Effector memory CD8-positive, alpha-beta T cell (primary cell): ENCODE measurements at places on chromosomes 3 and 15.

DNA sequence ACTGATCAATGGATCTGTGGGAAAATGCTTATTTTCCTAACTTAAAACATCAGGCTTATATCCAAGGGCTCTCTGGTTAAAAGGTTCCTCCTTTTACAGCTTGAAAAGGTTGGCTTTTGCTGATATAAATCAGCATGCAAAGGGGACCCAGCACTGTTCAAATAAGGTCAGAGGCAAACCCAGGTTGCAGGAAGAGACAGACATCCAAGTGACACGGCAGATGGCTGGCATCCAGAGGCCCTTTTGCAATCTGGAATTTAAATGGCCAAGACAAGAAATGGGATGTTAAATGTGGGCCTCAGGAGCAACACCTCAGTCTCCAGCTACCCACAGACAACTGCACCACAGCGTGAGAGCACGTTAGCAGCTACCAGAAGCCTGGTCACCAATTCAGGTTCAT is 6.3 kb downstream of the SH3BP5 start:
- DNase-seq = no peak

DNA sequence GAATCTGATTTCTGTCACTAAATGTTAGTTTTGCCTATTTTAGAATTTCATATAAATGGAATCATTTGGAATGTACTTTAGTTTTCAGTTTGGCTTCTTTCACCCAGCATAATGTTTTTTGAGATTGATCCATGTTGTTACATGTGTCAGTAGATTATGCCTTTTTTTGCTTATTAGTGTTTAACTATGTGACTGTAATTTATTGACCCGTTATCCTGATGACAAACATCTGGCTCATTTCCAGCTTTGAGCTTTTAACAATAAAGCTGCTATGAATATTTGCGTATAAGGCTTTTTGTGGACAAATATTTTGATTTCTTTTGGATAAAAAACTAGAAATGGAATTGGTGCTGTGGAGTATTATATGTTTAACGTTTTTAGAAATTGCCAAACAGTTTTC is 254.5 kb upstream of the CFAP20DC start:
- DNase-seq = no peak

GRCh38 chr3:56775445-56775837 is 26.3 kb downstream of the ARHGEF3 start:
- DNase-seq = no peak

GRCh38 chr3:146705225-146705624 is 100.1 kb upstream of the PLSCR5 start:
- DNase-seq = no peak

DNA sequence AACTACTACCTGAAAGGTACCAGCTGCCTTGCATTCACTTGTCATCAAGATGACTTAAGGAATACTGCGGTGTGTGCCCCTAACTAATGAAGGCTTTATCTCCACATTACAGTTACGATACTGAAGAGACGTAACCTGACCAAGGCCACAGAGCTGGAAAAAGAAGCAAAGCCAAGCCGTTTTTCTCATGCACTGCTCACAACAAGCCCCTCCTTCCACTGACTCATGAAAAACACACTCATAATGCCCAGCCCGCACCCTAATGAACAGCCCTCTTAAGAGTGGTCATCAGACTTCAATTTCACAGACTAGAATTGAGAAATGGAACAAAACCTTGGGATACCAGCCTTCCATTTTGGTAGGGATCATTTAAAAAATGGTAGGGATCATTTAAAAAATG is 11.6 kb downstream of the PSMD6 start:
- DNase-seq = no peak

GRCh38 chr15:71195242-71195641 is 80.0 kb downstream of the THSD4 start:
- no peak for DNase-seq

- no peak for DNase-seq
These were observed 326.9 kb upstream of the CTNNB1 start for GRCh38 chr3:40872258-40872920.

DNA sequence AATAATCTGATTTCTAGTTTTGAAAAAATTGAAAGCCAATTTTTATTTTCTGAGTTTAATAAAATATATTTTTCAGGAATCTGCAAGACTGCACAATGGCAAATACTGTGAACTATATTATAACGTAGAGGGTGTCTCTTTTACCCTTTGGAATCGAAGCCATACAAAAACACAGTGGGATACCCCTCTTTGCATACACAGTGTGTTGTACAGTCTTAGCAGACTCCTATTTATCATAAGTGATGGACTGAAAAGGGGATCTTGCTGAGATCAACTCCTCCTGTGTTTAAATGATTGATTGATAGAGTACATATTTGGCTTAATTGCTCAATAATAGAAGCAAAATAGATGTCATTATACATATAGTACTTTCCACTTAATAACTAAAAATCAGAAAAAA is 981.2 kb downstream of the NSUN3 start:
- no peak for DNase-seq

- no peak for DNase-seq
These were observed 32.8 kb downstream of the TMEM212 start for GRCh38 chr3:171875923-171876412.

- no peak for DNase-seq
These were observed 54.4 kb downstream of the ATP8B4 start for GRCh38 chr15:50064673-50065072.

DNA sequence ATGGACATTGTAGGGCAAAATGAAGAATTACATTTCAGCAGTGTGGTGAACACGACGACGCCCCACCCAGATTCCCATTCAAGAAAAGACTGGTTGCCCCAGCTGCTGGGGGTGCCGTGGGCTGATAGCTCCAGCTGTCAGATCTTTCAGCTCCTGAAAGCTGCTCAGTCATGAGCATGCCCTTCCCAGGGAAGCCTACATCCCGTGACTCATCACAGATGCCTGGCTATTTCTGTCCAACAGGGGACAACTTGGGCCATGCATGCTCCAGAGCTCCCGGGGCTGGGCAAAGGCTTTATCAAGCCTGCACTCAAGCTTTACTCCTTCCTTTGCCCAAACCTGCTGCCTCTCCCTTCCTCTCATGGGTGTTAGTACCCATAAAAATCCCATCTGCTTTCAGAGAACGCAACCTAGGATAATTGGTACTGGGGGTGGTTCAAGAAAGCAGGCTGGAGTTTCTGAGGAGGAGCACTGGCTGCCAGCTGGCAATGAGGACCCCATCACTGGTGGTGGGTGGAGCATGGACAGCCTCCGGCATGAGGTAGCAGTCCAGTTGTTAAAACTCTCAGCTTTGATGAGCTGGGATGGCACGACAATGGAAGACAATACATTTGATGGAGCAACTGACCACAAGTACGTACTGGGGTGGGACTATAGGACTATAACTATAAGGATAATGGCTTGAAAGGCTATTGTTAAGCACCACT is 16.4 kb upstream of the ST8SIA2 start:
- no peak for DNase-seq

DNA sequence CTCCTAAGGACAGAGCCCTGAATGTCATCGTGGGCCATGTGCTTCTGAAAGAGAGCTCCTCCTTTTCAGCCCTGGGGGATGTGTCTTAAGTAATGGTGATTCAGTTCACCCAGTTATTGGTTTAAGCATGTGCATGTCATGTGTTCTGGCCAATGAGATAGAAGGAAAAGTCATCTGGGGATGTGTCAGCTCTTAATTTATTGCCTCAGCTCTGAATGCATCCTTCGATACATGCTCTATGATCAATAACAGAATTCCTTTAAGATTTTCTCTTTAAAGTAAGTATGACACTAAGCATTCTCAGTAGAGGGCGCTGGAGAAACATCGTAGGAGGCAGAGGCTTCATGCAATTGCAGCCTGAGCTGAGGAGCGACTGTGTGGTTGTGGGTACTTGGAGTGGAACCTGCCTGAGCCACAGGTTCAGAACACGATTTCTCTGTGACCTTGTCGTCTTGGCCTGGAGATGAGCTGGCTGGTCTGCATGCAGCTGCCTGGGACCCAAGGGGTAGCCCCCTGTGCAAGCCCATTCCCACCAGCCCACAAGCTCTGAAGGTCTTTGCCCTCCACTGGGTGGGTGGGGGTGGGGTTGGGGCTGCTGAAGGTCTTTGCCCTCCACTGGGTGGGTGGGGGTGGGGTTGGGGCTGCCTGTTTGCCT is 69.5 kb downstream of the C3orf38 start:
- no peak for DNase-seq

GRCh38 chr3:33543601-33544000 is 103.4 kb upstream of the UBP1 start:
- no peak for DNase-seq

DNA sequence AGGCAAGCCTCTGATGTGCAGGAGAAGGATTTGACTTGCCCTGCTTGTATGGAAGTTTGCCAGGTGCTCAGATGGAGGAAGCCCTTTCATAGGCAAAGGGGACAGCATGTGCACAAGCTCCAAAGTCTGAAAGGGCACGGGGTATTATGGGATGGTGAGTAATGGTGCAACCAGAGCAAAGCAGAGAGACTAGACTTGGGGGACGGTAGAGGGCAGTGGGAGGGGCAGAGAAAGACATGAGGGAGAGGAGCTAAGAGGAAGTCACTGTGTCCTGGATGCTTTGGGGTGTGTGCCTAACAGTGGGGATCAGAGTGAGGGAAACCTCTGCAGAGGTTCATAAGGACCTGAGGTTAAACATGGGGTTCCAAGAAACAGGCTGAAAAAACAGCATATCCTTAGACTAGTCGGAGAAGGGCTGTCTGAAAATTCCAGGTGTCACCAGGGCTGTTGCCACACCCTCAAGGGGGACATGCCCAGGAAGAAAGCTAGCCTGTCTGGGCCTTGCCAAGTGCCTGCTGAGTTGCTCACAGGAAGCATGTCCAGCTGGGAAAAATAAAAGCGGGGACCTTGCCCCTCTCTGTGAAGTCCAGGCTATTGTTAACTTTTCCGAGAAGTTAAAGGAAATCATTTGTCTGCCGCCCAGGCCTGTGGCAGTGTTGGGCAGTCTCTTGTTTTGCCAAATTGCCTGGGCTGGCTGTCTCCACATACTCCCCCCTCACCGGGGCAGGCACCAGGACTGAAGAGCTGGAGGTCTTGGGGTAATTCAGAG is 47.1 kb downstream of the HRH1 start:
- no peak for DNase-seq

DNA sequence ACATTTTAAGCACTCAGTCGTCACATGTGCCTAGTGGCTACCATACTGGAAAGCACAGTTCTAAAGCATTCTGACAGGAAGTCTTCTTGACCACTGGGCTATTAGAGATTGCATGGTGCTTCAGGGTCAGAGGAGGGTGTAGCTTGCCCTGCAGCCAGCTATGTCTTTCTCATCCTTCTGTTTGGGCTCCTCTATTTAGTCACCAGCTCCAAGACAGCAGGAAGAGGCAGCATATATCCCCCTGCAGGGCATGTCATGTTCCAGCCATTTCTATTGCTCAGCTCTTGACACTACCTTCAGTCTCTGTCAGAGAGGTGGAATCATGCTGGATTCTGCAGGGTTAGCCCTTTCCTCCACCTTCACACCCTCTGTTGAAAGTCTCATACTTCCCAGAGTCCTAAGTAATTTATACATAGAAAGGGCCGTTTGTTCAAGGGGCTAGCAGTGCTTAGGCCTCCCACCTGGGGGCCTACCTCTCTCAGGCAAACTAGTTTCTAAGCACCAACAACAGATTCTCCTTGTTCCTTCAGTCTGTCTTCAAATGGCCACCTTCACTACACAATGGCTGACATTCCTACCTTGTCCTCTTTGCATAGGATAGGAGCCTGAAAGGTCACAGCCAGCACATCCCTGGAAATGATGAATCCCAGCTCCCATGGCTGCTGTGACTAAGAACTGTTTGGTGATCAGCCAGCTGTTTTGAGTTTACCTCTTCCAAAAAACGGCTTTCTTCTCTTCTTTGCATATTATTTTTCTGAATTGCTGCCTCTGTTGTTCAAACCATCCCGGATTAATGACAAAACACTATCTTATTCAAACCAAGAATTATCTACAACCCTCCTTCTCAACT is 115.7 kb upstream of the BFSP2 start:
- DNase-seq = no peak

DNA sequence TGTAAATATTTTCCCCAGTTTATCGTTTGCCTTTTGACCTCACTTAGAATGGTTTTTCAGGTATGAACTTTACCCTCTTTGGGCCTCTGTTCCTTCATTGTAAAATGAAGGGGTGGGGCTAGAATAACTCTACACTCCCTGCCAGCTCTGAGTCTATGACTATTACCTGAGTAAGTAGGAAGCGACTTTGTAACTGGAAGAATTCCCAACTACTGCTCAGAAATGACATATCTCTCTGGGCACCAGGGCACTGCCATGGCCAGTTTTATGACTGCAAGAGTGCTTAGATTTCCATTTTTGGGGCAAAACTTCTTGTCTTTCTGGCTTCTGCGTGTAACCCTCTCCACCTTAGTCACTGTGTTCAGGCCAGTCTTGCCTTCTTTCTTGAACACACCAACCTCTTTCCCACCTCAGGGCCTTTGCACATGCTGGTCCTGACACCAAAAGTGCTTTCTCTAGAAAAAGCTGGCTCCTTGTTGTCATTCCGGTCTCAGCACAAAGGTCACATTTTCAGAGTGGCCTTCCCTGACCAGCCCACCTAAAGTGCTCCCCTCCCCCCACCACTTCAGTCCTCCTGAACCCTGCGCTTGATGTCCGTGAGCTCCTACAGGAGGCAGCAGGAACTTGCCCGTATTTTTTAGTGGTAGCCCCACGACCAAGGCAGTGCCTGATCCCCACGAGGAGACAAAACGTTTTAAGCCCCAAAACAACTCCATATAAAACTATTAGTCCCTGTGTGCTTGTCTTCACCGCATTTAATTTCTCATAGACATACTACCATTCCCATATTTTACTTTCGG is 25.6 kb downstream of the CDCP1 start:
- no peak for DNase-seq

- no peak for DNase-seq
These were observed 17.9 kb upstream of the RTP2 start for GRCh38 chr3:187720337-187720670.

- DNase-seq = no peak
These were observed 8.4 kb upstream of the MYO1E start for GRCh38 chr15:59380902-59381610.

DNA sequence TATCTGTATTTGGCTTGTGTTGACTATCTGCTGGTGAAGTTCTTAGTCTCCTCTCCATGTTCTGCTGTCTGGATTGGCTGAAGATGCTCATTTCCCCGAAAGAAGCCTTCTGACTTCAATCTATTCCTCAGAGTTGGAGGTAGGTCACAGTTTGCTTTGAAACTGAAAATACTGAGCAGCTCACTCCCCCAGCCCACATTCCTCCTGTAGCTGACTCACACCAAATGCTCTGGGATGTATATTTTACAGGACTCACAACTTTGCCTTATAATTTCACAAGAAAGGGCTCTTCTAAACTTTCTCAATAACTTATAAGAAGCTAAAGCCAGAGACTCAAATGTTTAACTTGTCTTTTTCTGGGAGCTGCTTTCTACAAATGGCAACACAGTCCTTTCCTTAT is 36.3 kb upstream of the SNX4 start:
- no peak for DNase-seq

GRCh38 chr3:43159876-43160255 is 54.0 kb upstream of the POMGNT2 start:
- no peak for DNase-seq

DNA sequence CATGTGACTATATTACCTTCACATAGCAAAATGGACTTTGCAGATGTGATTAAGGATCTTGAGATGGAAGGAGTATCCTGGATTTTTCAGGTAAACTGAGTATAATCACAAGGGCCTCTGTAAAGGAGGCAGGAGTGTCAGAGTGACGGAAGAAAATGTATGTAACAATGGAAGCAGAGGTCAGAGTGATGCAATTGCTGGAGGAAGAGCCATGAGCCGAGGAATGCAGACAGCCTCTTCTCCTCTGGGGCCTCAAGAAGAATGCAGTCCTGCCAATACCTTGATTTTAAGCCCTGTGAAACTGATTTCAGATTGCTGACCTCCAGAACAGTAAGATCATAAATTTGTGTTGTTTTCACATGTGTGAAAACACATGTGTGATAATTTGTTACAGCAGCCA is 15.1 kb downstream of the HEMK1 start:
- no peak for DNase-seq

- no peak for DNase-seq
These were observed 68.0 kb downstream of the SH3GL3 start for GRCh38 chr15:83515164-83515563.
